ENCODE measurements at places on chromosomes 2 and 18.

GRCh38 chr2:43178055-43178598 is 48.3 kb downstream of the ZFP36L2 start:
- DNase-seq: no peak

DNA sequence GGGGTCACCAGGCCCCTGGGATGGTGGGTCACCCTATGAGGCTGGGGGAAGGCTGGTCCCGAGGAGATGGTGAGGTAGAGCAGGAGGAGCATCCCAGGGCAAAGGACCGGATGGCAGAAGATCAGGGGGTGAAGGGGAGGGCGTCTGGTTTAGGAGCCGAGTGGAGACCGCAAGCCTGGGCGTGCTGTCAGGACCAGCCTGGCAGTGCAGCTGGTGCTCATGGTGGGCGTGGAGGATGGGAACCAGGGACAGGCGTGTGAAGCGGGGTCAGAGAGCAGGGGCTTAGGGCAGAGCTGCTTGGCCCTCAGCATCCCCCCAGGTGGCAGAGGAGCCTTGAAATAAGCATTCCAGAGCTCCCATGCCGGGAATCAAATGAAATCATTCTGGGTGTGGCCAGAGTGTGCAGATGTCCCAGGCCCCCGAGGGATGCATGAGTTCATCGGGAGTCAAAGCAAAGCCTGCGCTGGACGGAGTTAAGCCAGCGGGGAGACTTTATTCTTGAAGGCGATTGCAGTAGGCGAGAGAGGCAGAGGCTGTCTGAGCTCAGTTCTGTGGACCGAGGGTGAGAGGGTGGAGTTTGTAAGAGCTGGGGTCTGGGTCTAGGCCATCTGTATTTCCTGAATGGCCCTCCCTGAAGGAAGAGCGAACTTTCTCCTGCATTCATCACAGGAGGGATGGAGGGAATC is 33.1 kb upstream of the MBP start:
- DNase-seq: no peak

GRCh38 chr2:67216103-67216502 is 181.0 kb upstream of the ETAA1 start:
- no peak for DNase-seq

- no peak for DNase-seq
Measured at GRCh38 chr18:67108894-67109293, 407.6 kb downstream of the DSEL start.

DNA sequence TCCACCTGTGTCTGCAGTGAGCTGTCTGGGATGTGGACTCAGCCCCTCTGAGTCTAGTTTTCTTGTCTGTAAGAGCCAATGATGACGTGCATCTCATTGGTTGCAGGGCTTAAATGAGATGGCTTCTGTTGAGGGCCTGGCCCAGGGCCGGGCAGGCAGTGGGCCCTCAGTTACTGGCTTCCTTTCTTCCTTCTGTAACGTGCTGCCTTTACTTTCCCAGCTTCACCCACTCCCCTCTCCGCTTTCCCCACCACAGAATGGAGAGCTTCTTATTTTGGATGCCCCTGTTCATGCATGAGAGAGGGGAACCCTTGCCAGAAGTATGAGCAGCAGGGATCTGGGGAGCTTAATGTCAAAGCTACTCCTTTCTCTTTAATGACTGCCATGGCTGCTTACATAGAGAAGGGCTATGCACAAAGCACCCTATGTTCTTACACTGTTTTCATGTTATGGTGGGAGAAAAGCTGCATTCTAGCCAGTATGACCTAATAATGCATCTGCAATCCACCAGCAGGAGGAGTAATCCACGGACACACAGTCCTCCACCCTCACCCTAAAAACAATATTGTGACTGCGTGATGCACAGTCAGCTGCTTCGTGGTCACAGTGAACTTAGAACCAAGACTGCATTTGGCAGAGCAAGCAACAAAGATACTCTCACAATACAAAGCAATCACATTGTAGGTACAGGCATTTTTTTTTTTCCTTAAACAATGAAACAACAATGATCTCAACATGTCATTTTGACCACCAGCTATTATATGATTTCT is 37.2 kb downstream of the CREG2 start:
- DNase-seq: no peak

GRCh38 chr18:8654503-8655451 is 45.5 kb downstream of the RAB12 start:
- no peak for DNase-seq

GRCh38 chr2:143903172-143903856 is 616.6 kb downstream of the ZEB2 start:
- DNase-seq: no peak

DNA sequence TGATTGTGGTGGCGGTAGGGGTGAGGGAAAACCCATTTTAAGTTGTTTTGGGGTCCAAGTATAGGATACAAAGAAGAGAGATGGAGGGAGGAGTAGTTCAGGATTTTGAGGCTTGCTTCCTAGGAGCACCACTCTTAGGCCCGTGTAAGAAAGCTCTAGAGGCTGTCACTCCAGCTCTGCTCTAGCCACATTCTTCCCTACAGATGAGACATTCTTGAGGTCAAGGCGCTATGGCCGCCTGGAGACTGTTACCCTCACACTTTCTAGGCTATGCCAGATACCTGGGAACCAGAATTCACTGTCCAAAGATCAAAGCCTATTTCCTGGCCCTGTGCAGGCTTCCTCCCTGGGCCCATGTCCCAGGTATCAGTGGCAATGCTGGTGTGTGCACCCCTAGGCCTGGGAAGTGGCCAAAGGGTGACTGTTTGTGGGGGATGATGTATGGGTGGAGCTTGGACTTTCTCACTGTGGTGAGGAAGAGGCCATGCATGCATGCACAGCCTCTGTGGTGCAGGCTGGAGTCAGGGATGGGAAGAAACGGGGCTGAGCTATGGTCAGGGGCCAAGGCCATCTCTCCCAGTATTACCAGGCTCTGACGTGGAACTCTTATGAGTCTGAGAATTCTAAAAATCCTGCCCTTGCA is 7.0 kb upstream of the TTL start:
- no peak for DNase-seq

DNA sequence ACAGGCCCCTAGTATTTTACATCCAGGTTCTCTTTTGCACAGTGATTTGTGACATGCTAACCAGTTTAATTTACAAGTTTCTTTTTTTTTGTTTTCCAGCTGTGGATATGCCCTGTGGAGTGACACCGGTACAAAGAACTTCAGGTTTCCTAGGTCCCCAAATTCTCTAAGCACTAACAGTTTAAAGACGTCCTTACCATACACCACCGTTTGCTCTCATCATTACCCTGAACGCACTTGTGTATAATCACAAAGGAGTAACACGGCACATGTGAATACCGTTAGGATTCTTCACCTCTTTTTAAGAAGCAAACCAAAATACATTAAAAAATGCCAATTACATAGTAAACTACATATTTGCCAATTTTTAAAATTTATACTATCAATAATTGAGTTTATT is 853 bp downstream of the LANCL1 start:
- no peak for DNase-seq

GRCh38 chr18:48826806-48827205 is 124.0 kb downstream of the SMAD7 start:
- no peak for DNase-seq

GRCh38 chr2:15703365-15703869 is 111.7 kb downstream of the DDX1 start:
- no peak for DNase-seq

DNA sequence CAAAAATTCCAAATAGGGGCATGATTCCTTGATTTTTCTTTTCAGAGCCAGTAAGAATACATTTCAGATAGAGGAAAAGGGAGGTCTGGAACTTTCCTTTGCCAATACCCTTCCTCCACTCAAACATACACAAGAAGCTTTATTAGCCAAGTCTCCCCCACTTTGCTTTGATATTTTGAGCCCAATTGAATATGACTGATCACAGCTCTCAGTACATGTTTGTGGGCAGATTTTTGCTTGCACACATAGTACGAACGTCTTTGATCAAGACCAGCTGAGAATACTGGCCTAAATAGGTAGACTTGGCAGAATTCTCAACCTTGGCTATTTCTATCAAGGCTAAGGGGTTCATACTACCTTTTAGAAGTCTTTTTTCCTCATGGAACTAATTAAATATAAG is 148.8 kb upstream of the PGAP1 start:
- DNase-seq: no peak

- DNase-seq: no peak
Measured at GRCh38 chr2:207317378-207317984, 151.7 kb upstream of the KLF7 start.

DNA sequence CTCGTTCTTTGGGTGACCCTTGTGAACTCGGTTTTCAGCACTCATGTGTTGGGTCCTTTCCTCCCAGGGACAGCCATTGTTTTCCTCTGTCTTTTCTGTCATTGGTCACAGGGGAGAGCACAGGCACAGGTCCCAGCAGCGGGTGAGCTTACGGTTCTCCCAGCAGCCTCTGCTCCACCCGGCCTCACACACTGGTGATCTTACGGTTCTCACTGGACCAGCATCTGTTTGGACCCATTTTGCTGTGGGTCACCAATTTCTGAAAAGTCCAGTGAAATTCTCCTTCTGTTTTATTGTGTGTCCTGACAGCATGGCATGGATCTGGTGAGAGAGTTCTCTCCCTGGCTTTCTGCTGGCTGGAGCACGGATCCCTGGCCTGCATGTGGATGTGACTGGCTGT is 49.8 kb upstream of the ANKRD62 start:
- no peak for DNase-seq

DNA sequence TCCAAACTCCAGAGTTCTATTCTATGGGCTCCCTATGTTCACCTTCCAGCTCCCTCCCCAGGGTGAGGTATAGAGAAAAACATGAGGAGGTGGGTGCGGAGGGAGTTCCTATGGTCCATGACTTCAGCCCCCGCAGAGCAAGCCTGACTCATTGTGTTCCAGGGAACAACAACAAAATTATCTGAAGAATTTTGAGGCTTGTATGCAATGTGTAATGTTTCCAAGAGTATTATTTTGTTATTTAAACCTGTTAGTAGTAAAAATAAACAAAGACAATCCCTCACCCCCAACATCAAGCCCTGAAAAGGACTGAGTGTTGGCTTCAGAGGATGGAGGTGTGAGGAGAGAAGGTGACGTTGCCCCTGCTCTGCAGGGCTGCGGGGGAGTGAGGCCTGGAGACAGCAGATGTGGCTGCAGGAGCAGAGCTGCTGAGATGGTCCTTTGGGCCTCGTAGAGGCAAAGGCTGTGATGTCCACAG is 29.0 kb downstream of the LAMA3 start:
- no peak for DNase-seq

- DNase-seq: no peak
Measured at GRCh38 chr2:226317970-226318369, 481.6 kb downstream of the IRS1 start.

DNA sequence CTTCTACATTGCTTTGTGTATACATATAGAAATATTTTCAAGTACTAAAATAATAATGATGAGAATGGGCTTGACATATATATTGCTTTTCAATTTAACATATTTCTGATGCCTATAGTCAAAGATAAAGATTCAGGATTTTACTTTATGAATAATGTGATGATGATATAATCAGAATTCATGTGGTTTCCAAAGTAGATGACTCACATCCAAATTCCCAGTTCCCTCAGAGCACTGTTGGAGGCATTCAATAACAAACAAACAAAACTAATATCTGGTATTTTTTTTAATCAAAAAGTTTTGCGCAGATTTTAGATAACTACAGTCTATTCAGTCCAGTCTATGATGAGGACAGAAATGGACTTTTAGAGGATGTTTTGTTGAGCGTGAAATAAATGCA is 2094.5 kb upstream of the CELF4 start:
- no peak for DNase-seq

DNA sequence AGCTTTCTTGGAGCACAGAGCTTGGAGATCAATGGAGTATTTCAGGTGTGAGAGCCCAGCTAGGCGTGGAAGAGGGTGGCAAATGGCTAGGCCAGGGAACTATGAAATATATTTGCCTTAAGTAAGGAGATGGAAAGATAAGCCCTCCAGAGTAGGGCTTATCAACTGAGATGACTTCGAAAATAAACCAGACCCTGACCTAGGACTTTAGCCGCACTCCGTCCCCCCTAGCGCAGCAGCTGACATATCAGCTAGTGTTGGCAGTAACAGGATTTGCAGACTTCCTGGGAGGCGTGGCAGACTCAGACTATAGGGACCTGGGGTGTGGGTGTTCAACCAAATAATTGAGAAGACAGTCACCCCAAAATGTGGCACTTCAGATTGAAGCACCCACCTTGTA is 127.7 kb upstream of the EPAS1 start:
- DNase-seq: no peak

DNA sequence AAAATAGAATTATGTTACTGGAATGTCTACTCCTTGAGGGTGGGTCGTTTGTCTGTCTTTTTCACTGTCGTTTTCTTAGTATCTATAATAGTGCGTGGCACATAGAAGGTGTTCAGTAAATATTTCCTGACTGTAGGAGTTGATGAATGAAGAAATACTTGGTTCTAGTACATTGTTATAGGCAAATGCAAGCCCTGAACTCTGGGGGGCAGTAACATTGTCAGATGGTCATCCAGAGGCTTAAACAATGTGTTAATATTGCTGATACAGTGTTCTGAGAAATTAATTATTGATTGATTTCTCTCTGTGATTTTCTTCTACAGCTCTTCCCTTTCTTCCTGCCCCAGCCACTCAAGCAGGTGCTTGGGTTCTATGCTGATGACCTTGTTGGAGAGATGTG is 24.4 kb upstream of the THOC1 start:
- no peak for DNase-seq

- no peak for DNase-seq
Measured at GRCh38 chr2:12819103-12819475, 102.4 kb downstream of the TRIB2 start.

GRCh38 chr2:100542418-100542817 is 20.4 kb upstream of the PDCL3 start:
- DNase-seq: no peak

- no peak for DNase-seq
Measured at GRCh38 chr18:78144669-78145068, 834.9 kb upstream of the SALL3 start.

- DNase-seq: no peak
Measured at GRCh38 chr2:40487602-40488001, 35.7 kb upstream of the SLC8A1 start.

DNA sequence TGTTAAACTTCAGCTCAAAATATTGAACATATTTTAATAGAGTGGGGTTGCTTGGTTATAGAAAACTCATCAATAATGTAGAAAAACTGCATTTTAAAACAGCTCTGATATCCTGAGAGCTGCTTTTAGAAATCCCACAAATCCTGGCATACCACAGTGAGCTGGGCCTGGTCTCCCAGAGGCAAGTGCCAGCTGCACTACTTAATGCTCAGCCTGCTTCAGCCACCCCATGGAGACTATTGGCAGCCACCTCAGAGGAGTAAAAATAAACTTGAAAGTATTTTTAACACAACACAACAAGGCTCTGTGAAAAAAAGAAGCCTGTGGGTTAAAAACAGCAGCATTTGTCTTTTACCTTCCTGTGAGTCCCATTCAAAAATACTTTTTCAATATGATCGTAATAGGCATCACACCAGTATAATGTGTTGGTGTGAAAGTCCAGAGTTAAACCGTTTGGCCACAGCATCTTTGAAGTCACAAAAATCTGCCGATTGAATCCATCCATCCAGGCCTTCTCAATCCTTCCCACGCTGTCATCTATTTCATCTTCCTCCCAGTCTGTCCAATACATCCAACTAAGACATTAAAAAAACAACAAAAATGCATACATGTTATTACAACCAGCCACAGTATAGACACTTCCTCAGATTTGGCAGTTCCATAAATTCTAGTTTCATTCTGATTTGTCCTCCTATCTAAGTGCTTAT is 1115.3 kb downstream of the LRP1B start:
- no peak for DNase-seq
